ENCODE measurements at places on chromosomes 4 and X. TPM values are rescaled to one million over a fixed set of nuclear protein-coding genes. Genes with fewer than 3 reads are reported as not detected.

GRCh38 chrX:151806967-151807540, 72.5 kb downstream of the CNGA2 start:
- no peak for DNase-seq

GRCh38 chrX:23435575-23435974, 100.9 kb downstream of the PTCHD1 start:
- DNase-seq = no peak

DNA sequence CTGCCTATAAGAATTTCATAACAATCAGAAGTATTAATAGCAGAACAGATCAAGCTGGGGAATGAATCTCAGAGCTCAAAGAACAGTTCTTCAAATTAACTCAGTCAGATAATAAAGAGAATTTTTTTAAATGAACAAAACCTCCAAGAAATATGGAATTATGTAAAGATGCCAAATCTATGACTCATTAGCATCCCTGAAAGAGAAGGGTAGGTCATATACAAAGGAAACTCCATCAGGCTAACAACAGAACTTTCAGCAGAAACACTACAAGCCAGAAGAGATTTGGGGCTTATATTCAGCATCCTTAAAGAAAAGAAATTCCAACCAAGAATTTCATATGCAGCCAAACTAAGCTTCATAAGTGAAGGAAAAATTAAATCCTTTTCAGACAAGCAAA, 28.6 kb downstream of the CBR4 start:
- no peak for DNase-seq

DNA sequence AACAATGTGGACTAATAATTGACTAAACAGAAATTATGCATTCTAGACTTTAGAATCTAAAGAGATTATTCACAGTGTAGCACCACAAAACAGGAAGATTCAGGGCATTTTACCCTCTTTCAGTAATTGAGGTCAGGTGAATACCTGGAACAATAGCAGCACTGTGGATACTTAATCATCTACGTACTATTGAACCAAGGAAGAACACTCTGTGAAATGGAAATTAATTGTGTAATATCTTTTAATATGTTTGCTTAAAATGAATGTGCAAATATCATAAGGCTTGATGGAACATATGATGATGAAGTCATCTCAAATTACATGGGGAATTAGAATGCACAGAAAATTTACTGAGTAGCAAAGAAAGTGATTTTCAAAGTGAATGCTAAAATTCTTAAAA, 68.5 kb upstream of the MAP9 start:
- no peak for DNase-seq

CASK gene
- 57.4 TPM for total RNA-seq

GRCh38 chr4:19195696-19196095, 1056.0 kb upstream of the SLIT2 start:
- DNase-seq = no peak

FAM47A gene
- total RNA-seq = not detected
